Activated naive CD4-positive, alpha-beta T cell treated with anti-CD3 and anti-CD28 coated beads for 36 hours (primary cell): ENCODE measurements at places on chromosomes 6 and 20. TPM values are rescaled to one million over a fixed set of nuclear protein-coding genes. Genes with fewer than 3 reads are reported as not detected.

IRAK1BP1 gene
- 2.2 TPM for total RNA-seq

FOXC1 gene
- total RNA-seq = not detected

GRCh38 chr20:49148601-49149000 lies 39.5 kb downstream of the STAU1 start:
- no peaks in the 10 kb centered on the region for H3K27me3 ChIP-seq
- H3K36me3 ChIP-seq = peaks cover 27% of the 10 kb centered on the region
- no peak overlapping the region for H3K27ac ChIP-seq
- H3K4me3 ChIP-seq = no peak overlapping the region

GRCh38 chr20:62682912-62683517 lies 25.6 kb upstream of the NTSR1 start:
- no peak overlapping the region for H3K27ac ChIP-seq
- peaks cover 6% of the 10 kb centered on the region for H3K27me3 ChIP-seq
- H3K4me1 ChIP-seq = peaks cover 8% of the 10 kb centered on the region
- H3K4me3 ChIP-seq = no peak overlapping the region

DNA sequence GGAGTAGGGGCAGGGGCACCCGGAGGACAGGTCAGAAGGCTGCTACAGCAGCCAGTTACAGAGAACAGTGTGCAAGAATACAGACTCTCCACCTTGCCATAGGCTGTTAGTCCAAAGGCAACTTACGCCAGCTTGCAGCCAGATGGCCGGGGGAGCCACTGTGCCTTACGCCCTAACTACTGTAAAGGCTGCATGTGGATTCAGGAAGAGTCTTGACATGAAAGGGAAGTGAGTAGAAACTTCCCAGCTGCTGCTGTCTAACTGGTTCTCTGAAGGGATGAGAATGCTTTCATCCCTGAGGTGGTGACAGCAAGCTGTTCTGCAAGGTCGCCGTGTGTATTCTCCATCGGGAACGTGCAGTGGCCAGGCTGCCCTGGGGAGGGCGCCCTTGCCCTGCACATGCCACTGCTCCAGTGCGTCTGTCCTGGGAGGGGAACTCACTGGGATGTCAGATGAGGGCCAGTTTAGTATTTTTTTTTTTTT lies 46.1 kb downstream of the LYRM4 start:
- no peak overlapping the region for H3K4me3 ChIP-seq
- peaks cover 4% of the 10 kb centered on the region for H3K4me1 ChIP-seq
- H3K36me3 ChIP-seq = peaks cover 13% of the 10 kb centered on the region
- no peaks in the 10 kb centered on the region for H3K27me3 ChIP-seq
- DNase-seq = peak; percentile 51

- H3K27me3 ChIP-seq = peaks cover 8% of the 10 kb centered on the region
- no peaks in the 10 kb centered on the region for H3K36me3 ChIP-seq
- no peak overlapping the region for H3K27ac ChIP-seq
Measured at GRCh38 chr20:60559462-60559861, 601.2 kb downstream of the CDH26 start.

OR2B6 gene
- not detected for total RNA-seq

- H3K27me3 ChIP-seq = no peaks in the 10 kb centered on the region
- H3K4me1 ChIP-seq = no peaks in the 10 kb centered on the region
- H3K4me3 ChIP-seq = no peak overlapping the region
- DNase-seq = no peak
Measured at GRCh38 chr6:147618927-147619326, 110.4 kb downstream of the SAMD5 start.
